Mesothelial cell of epicardium (in vitro differentiated cells): ENCODE measurements at places on chromosomes 11 and 22.

DNA sequence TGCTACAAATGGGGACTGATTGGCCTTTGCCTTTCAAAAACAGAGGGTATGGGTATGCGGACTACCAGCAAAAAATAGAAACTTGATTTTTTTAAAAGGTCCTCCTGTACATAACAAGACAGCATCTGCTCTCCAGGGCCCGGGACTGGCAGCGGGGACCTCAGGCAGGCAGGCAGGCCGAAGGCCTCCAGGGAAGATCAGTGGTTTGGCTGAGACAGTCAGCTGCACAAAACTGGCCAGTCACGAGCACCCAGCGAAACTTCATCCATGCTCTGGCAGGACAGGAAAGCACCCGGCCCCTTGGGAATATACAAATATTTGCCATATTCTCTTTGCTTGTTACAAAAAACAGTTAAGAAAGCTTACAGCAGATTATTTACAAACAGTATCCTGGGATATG lies 11.0 kb downstream of the RPL27A start:
- DNase-seq: no peak

DNA sequence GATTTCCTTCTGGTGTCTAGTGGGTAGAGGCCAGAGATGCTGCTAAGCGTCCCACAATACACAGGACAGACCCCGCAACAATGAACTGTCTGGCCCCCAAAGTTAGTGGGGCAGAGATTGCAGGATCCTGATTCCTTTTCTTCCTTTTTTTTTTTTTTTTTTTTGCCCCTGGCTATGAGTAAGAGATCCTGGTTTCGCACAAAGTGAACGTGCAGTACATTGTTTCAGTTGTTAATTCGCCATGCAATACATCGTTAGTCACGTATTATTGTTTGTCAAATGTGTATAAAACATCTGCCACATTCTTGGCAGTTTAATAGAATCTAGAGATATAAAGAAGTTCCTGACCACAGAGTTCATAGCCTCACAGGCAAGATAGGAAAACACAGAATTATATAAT lies 20.2 kb downstream of the ST3GAL4 start:
- DNase-seq: no peak

DNA sequence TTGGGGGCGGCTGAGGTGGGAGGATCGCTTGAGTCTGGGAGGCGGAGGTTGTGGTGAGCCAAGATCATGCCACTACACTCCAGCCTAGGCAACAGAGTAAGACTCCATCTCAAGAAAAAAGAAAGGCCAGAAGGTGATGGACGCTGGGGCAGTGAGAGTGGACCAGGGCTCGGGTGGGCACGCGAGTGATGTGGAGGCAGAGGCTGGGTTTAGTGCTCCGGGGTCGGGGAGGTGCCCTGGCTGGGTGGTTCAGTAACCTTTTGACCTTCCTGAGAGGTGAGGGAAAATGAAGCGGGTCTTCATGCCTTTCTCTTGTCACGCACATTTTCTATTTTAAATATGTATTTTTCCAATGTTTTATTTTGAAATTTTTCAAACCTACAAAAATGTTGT lies 45.1 kb downstream of the ST14 start:
- DNase-seq: no peak

DNA sequence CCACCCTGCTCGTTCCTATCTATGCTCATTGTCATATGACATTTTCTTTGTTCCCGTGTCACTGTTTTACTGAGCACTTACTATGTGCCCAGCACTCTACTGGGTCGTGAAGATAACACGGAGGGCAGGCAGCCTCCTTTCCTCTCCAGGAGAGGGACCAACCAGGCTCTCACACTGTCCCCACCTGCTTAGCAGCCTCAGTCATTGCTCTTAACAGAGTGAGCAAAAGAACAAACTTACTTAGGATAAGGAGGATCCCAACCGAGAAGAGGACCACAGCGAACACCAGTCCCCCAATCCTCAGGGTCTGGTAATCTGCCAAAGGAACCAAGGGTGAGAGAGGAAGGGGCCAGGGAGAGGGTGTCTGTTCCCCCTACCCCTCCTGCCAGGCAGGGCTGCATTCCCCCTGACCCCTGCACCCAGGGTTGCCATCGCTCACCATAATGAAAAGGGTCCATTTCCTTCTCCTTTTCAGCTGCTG lies 17.0 kb upstream of the FXYD2 start:
- DNase-seq: peak; percentile 29

GRCh38 chr11:121630041-121630440 lies 177.3 kb upstream of the SORL1-AS1 start:
- no peak for DNase-seq

- no peak for DNase-seq
These were observed 17.2 kb downstream of the TOB2 start for GRCh38 chr22:41429232-41429950.

DNA sequence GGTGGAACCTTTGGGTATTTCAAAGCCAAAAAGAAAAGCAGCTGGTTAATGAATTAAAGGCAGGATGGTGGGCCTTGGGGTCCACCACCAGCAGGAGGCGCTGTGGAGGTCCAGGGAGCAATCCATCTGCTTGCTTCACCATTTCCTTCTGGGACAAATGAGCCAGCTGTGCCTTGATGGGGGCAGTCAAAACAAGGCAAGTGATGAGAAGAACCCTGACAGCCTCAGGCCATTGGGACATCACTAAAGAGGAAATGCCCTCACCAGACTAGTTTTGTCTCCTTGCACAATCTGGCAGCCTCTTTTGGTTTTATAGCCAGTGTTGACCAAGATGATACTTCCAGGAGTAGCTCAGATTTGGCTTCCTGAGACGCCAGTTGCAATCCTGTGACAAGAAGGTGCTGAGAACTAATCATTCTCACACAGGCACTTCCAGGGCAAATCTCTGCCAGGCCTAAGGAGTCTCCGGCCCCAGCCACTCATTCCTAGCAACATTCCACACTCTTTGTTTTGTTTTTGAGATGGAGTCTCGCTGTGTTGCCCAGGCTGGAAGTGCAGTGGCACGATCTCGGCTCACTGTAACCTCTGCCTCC lies 38.2 kb upstream of the WEE1 start:
- DNase-seq: peak; percentile 30

DNA sequence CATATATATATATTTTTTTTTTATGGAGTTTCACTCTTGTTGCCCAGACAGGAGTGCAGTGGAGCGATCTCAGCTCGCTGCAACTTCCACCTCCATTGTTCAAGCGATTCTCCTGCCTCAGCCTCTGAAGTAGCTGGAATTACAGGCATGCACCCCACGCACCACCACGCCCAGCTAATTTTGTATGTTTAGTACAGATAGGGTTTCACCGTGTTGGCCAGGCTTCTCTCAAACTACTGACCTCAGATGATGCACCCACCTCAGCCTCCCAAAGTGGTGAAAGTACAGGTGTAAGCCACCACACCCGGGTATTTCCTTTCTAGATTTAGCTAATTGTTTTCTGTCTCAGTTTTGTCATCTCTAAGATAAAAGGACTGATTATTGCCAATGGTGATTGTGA lies 821.1 kb downstream of the CNTN5 start:
- no peak for DNase-seq

DNA sequence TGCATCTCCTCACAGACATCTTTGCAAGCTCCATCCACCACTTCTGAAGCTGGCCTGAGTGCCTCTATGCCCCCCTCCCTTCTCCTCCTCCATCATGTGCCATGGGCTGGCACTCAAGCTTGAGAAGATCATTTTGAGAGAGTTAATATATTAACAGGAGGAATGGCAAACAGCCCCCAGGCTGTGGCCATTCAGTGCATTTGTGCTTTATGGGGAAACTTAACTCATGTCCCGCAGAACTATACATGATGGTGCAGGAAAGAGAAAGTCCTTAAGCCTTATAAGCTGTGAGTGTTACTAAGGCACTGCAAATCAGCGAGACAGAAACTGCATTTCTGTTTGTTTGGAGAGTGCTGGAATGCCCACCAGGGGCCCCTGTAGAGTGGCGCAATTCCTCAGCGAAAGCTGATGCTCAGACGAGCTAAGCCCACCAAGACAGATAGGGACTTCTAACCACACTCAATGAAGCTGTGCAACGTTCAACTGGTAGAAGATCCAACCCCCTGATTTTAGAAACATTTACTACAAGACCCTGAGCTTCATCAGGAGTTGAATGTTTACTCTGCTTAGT lies 26.8 kb upstream of the PHLDA2 start:
- DNase-seq: no peak

DNA sequence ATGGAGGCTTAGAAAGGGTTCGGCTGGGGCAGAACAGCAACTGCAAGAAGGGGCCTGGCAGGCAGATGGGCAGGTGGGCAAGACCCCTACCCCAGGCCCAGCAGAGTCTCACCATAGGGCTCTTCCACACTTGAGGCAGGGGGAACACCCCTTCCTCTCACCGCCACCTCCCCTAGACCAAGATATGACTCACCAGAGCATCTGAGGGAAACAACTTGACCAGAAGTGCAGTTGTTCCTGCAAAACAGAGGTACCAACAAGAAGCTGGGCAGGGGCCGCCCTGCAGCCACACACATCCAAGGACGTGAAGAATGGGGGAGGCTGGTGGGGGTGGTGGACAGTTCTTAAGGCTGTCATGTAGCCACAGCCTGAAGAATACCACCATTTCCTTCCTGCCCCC lies 10.9 kb downstream of the TMPRSS5 start:
- DNase-seq: no peak

DNA sequence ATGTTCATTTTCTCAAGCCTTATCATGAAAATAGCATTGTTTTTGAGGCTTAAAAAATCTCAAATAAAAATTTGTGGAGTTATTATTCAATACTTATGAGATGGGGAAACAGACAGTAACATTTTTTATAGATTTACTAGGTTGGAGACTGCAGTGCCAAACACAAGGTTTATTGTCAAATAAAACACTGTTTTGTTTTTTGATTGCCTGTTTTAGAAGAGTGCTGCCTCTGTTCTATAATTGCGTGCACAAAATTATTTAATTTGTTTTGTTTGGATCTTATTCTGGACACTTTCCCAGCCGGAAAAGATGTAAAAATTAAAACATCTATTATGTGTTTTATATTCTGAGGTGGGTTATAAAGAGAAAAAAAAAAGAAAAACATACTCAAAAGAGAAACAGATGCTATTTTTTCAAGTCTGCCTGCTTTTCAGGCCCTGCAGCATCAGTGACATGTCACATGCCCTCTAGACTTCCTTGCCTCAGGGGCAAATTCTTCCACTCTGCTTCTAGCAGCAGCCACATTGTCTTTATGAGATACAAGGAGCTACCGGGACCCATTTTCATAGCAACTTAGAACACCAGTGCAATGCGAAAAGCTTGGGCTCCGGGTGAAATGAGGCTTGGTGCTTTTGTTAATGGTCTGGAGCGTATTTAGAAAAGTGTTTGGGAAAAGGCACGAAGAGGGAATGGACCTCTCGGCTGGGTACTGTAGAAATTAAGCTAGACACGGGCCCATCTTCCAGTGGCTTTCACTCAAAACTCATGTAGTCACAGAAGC lies 77.5 kb downstream of the EFCAB6 start:
- no peak for DNase-seq

- no peak for DNase-seq
These were observed 52.9 kb downstream of the SYT13 start for GRCh38 chr11:45233121-45233803.
